Right ventricle myocardium superior (tissue), 1 donor: ENCODE measurements at places on chromosomes 12 and 14.

- no peak for DNase-seq
These were observed 259.2 kb upstream of the CRY1 start for GRCh38 chr12:107352347-107353081.

DNA sequence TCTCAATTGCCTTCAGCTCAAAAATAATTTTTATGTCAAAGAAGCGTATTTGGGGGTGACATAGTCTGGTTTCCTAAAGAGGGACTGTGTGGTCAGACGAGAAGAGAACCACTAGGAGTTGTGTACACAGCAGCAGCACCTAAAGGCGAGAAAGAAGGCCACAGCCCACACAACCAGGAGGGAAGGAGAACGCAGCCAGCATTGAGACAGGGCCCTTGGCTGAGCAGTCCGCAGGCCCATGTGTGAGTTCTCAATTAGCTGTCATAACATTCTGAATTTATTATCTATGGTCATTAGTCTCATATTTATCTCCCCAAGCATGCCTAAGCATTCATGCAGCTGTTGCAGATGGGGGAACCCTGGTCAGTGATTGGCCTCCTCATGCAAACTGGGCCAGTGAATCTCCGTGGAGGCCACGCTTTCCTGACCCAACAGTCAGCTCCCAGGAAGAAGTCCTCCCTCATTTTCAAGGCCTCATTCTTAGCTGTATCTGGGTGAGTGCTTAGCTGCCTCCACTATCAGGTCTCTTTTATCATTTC is 81.2 kb upstream of the ATF7IP start:
- no peak for DNase-seq

- DNase-seq: no peak
These were observed 22.0 kb downstream of the CFL2 start for GRCh38 chr14:34692348-34692747.

DNA sequence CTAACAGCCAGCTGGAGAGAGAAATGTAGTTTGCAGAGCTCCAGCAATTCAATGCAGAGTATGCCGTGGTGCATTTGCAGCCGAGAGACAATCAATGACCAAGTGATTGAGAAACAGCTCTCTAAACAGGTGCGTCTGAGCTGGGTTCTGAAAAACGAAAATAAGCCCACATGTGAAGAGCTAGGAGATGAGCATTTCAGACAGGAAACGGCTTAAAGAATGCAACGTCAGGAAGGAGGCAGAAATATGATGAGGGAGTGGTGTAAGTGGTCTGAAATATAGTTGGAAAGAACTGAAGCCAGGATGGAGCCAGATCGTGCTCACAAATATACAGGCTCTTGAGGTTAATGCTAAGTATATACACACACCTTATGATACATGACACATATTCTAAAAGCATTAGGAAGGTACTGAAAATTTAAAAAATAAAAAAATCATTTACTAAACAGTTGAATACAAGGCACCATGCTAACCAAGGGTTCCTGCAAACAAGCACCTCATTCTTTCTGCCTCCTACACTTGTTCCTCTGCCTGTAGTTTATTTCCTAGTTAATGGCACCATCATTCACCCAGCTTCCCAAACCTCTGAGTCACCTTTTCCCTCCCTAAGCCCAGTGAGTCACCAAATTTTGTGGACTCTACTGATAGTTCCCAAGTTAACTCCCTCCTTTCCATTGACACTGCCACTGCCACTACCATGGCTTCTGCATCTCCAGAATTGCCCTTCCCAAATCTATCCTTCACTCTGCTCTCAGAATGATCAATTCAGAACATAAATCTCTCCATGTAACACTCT is 2.3 kb upstream of the GARIN2 start:
- DNase-seq: no peak

- DNase-seq: no peak
These were observed 38.9 kb downstream of the C14orf132 start for GRCh38 chr14:96077983-96078624.

DNA sequence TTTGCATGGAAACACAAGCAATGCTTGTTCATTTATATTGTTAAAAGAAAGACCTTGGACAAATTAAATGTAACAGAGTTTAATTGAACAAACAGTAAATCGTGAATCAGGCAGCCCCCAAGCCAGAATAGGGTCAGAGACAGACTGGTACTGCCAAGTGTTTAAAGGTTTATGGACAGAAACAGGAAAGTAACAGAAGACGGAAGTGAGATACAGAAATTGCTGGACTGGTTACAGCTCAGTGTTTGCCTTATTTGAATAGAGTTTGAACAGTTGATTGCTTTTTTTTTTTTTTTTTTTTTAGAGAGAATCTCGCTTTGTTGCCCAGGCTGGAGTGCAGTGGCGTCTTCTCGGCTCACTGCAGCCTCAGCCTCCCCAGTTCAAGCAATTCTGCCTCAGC is 50.3 kb downstream of the DAO start:
- DNase-seq: no peak

DNA sequence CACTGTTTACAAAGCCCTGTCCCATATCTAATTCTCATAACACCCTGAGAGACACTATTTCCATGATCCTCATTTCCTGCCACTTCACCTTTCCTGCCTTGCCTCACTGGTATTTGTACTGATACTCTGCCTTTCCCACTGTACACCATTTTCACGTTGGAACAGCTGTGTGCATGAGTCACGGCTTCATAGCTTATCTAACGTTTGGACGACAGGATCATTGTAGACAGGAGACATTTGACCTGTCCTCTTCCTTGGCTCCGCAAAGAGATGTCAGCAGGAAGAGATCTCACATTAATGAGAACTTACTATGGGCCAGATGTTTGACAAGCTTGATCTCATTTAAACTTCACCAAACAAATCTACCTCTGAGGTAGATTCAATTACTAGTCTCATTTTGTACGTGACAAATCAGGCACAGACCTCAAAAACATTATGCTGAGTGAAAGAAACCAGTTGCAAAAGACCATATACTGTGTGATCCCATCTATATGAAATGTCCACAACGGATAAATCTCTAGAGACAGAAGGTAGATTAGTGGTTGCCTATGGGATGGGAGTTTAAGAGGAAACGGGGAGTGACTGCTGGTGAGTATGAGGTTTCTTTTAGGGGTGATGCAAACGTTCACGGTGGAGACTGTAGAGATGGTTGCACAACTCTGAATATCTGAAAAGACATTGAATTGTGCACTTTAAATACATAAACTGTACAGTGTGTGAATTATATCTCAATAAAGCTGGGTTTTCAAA is 71.2 kb downstream of the KCNK13 start:
- no peak for DNase-seq
